ENCODE measurements at places on chromosomes 12 and 14.

DNA sequence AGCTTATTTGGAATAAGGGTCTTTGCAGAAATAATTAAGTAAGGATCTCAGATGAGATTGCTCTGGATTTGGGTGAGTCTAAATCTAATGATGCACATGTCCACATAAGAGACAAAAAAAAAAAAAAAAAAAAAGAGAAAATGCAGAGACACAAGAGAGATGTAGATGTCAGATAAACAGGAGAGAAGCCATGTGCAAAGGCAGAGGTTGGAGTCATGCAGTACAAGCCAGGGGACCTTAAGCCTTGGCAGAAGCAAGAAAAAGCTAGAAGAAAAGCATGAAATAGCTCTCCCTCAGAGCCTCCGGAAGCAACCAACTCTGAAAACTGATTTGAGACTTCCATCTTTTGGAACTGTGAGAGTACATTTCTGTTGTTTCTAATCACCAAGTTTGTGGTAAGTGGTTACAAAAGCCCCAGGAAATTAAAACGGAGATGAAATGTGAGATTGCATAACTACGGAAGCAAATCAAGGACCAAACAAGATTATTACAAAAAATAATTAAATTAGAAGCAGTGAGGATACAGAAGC is 1304.0 kb upstream of the SEL1L start:
- no peak for DNase-seq

DNA sequence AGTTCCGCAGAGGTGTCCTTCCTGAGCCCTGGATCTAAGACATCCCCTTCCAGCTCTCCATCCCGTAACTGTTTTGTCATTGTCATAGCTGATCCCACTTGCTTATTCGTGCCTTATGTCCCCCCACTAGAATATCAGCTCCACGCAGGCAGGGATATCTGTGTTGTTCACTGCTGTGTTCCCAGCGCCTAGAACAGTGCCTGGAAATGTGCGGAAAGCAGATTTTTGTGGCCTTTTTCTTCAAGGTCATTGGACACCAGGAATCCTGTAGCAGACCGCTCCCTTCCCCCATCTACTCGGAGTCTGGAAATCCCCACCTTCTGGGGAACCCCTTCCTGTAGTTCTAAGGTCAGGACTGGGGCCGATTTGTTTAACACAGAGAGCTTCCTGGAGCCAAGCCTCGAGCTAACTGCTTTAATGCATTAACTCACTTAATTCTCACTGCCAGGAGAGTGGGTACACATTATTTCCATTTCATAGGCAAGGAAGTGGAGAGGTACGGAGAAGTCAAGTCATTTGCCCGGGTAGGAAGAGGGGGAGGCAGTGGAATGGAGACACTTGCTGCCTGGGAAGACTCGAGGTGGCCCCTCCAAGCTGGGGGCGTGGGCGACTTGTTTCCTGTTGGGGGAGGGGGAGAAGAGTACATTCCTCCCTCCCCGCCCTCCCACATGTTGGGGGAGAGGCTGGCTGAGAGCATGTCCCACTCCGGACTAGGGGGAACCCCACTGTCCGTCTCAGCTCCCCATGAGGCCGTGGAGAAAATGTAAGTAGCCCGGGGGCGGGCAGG is 1.2 kb upstream of the SH2B3 start:
- peak; percentile 44 for DNase-seq

DNA sequence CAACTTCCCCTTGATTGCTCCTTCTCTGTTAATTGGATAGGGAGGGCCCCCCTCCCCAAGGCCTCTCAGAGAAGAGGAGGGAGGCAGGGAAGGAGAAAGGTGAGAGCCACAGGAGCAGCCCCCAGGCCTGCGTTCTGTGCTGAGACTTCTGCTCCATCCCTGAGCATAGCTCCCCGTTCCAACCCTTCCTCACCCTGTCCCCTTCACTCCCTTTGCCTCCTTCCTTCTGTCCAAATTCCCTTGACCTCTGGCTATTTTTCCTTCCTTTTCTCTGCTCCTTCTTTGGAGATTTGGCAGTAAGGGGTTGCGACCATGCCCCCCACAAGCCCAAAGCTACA is 788 bp upstream of the ASIC1 start:
- DNase-seq = no peak

- peak; percentile 48 for DNase-seq
Observed at GRCh38 chr14:64232095-64232838, 61.9 kb downstream of the ESR2 start.

- no peak for DNase-seq
Observed at GRCh38 chr12:127538316-127538715, 728.7 kb upstream of the TMEM132C start.

GRCh38 chr12:104413330-104413729 is 43.4 kb upstream of the CHST11 start:
- DNase-seq = no peak

DNA sequence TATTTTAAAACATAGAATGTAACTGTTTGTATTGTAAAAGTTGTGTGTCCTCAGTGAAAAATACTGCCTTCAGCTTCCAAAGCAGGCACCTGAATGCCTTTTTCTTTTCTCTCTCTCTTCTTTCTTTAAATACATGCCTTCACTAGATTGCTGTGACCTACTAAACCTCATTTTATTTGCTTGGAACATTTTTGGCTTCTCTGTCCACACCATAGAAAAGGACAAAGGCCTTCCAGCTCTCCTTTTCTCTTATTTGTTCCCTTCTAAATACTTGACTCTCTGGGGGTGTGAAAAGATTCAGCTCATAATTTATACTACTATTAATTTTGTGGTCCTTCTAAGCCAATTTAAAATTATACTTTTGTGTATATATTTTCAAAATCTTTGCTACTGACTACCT is 38.4 kb downstream of the PPM1A start:
- DNase-seq = no peak

GRCh38 chr12:78914859-78915331 is 50.3 kb downstream of the SYT1 start:
- DNase-seq = no peak

GRCh38 chr14:27186048-27186447 is 588.2 kb upstream of the NOVA1 start:
- no peak for DNase-seq

- no peak for DNase-seq
Observed at GRCh38 chr12:93875157-93875556, 198.0 kb downstream of the CRADD start.

GRCh38 chr12:70196811-70197281 is 46.4 kb upstream of the CNOT2 start:
- DNase-seq = peak; percentile 14

- peak; percentile 59 for DNase-seq
Observed at GRCh38 chr12:100576331-100577036, 3.0 kb downstream of the GAS2L3 start.

DNA sequence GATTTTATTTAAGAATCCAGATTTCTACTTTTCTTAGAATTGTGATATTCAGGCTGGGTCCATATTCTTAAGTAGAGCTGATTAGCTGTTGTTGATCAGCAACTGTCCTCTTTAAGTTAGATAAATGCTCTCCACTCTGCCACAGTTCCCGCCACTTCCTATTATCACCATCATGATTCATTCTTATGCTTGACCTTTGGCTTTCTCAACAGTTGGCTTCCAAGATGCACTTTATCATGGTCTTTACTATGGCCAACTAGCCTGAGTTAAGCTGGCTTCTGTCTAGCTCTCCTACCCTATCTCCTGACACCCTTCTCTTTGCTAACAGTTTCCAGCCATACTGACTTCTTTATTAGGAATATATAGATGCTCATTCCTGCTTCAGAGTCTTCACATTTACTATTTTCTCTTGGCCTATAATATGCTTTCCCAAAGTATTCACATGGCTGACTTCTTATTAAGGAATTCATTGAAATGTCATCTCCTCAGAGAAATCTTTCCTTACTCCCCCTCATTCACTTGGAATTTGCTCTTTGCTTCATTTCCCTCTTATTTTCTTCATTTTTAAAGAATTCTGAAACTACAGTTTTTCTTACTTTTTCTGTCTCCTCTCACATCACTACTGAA is 149.0 kb upstream of the IGF1 start:
- peak; percentile 37 for DNase-seq

- no peak for DNase-seq
Observed at GRCh38 chr14:39433452-39433813, 1.2 kb upstream of the FBXO33 start.

DNA sequence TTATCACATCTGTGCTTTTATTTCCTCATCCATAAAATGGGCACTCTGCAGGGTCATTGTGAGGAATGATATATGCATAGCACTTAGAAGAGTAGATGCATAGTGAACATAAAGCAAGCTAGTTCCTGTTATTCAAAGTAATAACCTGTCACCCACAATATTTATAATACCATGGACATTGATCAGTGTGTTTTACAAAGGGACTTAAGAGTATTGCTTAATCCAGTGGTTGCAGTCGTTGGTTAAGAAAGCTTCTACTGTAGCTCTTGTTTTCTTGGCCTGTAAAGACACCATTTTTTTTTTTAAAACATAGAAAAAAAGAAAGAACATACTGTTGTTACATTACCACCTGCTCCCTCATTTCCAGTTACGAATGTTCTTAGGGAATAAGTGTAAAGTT is 13.1 kb downstream of the METAP2 start:
- DNase-seq = no peak

- no peak for DNase-seq
Observed at GRCh38 chr14:34785223-34786006, 71.0 kb upstream of the CFL2 start.

- peak; percentile 91 for DNase-seq
Observed at GRCh38 chr12:132356691-132357622, 27.6 kb upstream of the GALNT9 start.

DNA sequence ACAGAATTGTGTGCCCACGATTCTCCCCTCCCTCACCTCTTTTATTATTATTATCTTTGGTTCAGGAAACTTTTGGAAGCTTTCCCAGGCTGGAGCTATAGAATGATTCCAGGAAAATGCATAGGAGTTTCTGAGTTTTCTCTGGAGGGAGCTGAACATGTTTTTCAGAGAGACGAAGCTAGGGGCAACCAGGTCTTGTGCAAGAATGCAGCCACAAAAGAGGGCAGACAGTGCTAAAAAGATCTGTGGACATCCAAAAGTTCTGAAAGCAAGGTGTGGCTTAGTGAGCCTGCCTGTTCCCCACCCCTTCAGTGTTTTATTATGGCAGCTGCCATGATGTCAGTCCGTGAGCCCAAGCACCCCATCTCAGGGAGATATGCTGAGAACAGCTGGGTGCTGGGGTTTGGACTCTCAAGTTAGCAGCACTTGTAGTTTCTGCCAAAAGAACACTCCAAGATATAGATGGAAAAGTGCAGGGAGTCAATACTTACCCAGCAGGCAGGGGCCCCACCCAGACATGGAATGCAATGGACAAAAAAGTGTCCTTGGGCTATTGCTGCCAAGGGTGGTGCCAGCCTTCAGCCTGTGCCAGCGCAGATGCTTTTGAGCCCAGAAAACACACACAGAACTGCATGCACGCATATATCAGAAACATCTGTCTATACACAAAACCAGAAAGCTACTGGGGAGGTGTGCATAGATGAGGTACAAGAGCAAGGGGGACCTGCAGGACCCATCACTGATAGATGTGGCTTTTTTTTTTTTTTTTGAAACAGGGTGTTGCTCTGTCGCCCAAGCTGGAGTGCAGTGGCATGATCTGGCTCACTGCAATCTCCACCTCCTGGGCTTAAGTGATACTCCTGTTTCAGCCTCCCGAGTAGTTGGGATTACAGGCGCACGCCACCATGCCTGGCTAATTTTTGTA is 17.0 kb upstream of the IRF2BPL start:
- DNase-seq = no peak

DNA sequence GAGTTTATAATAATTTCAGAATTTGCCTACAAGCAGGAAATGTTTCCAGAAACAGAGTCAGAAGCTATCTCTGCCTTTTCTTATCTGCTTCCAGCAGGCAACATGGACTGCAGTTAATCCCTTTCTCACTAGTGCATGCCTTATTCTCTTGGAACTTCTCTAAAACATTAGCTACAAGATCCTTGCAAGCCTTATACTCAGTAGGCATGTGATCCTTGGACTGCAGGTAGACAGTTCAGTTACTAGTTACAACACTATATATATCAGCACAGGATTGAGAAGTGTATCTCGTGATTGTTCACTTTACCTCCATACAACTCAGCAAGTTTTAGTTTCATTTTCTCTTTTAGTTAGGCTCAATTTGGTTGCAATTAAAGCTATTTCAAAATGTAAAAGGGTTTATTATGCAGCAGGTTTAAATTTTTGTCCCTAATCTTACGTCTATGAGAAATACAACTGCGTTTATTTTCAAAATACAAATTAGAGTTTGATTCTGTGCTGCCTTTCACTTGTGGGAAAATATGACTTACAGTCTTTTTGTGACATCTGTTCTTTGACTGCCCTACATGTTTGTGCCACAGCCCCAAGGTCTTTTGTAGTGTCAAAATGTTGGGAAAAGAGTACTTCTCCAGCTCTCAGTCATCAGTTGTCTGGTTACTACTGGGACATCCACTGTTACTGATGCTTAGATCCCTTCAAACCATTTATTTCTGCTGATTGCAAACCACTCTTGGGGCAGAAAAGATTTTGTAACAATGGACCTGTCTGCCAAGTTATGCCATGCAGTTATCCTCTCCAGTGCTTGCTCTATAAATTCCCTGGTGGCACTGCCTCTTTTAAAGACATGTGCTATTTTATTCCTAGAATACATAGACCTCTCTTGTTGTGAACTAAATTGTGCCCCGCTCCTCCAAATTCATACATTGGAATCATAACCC is 709.0 kb upstream of the FOXG1 start:
- no peak for DNase-seq

GRCh38 chr14:102182936-102183619 is 43.4 kb downstream of the WDR20 start:
- DNase-seq = no peak

- DNase-seq = no peak
Observed at GRCh38 chr12:79454338-79454843, 236.4 kb downstream of the PAWR start.

DNA sequence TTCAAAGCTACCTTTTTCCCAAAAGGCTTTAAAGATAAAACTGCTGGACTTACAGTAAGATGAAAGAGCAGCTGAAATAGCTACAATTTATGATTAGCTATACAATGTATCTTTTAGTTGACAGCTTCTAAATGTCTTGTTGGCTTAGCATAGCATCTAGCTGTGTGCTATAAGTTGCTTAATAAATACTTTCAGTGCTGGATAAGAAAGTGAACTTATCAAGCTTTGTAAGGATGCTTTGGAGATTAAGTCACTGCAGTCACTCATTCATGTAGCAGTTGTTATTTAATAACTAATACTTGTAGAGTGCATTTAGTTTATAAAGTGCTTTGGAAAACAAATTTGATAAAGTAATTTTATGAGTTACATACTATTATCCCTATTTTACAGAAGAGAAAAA is 14.6 kb downstream of the CFAP54 start:
- no peak for DNase-seq
